CD4-positive, alpha-beta T cell treated with Interleukin-1 beta for 1 hour (primary cell): ENCODE measurements at places on chromosomes 4 and X.

- no peak for DNase-seq
Measured at GRCh38 chr4:83392562-83392961, 57.9 kb upstream of the HPSE start.

- no peak for DNase-seq
Measured at GRCh38 chr4:95985791-95986550, 146.1 kb downstream of the PDHA2 start.

GRCh38 chr4:8006471-8006870, 66.8 kb upstream of the AFAP1 start:
- DNase-seq, result no peak

GRCh38 chr4:82553020-82553419, 8.8 kb downstream of the TMEM150C start:
- no peak for DNase-seq

DNA sequence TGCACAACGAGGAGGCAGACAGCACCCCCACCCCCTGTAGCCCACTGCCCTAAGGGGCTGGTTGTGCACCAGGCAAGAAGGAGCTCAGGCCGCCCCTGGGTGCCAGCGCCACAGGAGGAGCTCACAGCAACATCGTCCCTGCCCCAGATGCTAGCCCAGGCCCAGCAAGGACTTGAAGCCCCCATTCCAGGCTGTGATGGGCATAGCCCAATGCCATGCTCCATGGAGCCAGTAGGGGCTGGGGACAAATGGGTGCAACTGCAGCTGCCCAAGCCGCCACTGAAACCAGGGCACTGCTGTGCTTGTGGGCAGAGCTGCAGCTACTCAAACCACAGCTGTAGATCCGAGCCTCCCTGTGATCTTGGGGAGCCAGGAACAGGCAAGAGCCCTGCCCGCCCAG, 241.3 kb upstream of the GIMD1 start:
- DNase-seq, result no peak

- no peak for DNase-seq
Measured at GRCh38 chr4:186910385-186910784, 186.7 kb upstream of the FAT1 start.

- DNase-seq, result no peak
Measured at GRCh38 chrX:133054761-133055405, 42.0 kb downstream of the USP26 start.

DNA sequence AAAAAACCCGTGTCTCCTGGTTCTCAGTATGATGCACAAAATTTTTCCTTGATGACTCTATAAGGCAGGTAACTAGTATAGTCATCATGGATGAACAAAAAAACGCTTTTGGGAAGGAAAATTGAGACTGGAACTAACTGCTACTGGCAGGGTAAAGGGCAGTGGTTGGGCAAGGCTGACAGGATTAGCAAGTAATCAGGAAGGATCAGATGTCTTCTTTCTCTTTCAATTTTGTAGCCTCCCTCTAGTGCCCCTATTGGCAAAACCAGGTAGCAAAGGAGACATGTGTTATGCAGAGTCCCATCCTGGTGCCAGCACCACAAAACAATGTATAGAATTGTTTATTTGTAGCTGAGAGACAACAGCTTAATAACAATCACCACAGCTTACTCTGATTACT, 12.8 kb upstream of the SLITRK4 start:
- DNase-seq, result no peak

- no peak for DNase-seq
Measured at GRCh38 chrX:125293850-125294780, 25.6 kb upstream of the TEX13C start.
